ENCODE measurements at places on chromosomes 5 and 9.

- DNase-seq = no peak
Measured at GRCh38 chr9:76378367-76379073, 15.7 kb downstream of the RFK start.

GRCh38 chr9:134396258-134396742 lies 70.0 kb downstream of the RXRA start:
- DNase-seq = no peak

DNA sequence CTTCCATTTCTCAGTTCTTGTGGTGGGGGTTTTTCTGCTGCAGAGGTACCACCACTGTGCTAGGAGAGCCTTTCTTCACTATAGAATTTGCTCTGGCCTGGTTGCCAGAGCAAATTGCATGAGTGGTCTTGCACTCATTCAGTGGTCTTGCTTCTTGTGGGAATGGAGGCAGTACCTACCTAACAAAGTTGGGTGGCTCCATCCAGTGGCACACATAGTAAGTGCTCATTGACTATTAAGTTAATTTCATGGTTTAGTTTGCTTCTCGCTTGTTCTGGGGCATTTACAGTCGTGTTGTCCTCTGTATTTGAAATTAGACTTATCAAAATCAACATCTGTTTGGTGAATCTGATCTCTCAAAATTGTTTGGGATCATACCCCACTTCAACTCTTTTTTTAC lies 23.0 kb downstream of the SLC28A3 start:
- DNase-seq = no peak

DNA sequence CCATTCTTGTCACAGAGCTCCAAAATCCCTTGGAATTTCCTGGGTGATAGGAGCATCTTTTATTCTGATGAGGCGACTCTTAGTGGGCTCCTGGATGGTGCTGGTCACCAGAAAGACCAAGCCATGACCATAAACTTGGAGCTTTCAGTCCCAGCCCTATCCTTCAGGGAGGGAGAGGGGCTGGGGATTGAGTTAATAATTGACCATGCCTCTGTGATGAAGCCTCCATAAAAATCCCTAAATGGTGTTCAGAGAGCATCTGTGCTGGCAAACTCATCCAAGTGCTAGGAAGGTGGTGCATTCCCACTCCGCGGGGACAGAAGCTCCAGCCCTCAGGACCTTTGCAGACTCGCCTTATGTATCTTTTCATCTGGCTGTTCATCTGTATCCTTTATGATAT lies 28.7 kb downstream of the MCCC2 start:
- DNase-seq = no peak

Measured in cardiac fibroblast (primary cell).